NCI-H2029 treated with DMSO at 0.1 percent for 48 hours (cell line): ENCODE measurements at places on chromosomes 13 and 19.

GRCh38 chr13:104160536-104160935 is 1094.3 kb upstream of the SLC10A2 start:
- DNase-seq: no peak

- DNase-seq: no peak
Observed at GRCh38 chr19:13055213-13056051, 47.2 kb downstream of the LYL1 start.

GRCh38 chr19:13008926-13009787 is 13.9 kb downstream of the NFIX start:
- no peak for DNase-seq

- DNase-seq: no peak
Observed at GRCh38 chr19:48959341-48960239, 4.9 kb downstream of the BAX start.

GRCh38 chr19:45056831-45057230 is 18.0 kb downstream of the CLASRP start:
- DNase-seq: no peak

DNA sequence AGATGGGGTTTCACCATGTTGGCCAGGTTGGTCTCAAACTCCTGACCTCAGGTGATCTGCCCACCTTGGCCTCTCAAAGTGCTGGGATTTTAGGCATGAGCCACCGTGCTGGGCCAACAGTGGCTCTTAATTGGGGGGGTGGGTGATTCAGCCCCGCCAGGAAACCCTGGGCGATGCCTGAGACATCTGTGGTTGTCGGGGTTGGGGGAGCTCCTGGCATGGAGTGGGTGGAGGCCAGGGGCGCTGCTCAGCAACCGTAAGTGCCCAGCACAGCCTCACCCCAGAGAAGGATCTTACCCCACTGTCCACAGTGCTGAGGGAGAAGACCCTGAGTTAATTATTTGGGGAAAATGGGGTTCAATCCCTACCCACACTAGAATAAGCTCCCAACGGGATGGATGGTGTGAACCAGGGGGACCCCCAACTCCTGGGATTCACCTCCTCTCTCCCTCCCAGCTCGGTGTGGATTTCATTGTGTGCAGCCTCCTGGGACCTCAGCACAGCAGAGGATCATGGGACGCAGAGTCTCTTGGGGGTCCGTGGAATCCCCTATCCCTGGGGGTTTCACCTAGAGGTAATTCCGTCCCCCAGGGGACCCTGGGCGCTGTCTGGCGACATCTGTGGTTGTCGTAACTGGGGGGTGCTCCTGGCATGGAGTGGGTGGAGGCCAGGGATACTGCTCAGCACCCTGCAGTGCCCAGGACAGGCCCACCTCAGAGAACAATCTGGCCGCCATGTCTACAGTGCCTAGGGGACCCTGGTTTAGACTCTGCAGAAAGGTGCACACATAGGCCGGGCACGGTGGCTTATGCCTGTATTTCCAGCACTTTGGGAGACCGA is 68.9 kb downstream of the GADD45B start:
- DNase-seq: no peak

GRCh38 chr19:30811397-30812098 is 439.4 kb downstream of the ZNF536 start:
- no peak for DNase-seq

DNA sequence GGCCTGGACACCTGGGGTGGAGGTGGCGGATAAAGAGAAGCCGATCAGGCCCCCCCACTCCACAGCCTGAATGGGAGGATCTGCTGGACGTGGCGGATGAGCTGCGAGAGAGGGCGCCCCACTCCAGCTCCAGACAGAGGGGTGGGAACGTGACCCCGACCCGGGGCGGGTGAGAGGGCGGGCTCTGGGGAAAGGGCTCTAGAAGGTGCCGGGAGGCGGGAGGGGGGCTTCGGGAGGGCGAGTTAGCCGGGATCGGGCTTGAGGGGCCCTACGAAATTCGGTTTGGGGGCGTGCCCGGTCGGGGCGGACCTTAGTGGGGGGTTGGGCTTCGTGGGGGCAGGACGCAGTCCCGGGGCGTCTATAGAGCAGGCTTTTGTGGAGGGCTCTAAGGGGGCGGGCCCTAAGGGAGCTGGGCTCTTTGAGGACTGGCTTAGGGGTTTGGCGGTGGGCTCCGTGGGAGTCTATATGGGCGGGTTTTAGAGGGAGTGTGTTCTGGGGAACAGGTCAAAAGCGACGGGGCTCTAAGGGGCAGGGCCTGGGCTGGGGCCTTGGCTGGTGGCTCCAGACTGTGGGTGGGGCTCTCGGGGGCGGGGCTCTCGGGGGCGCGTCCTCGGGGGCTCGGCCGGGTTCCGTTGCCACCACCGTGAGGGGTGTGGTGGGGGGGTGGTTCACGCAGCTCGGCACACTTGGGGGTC is 4.1 kb upstream of the NANOS3 start:
- no peak for DNase-seq

- DNase-seq: no peak
Observed at GRCh38 chr13:22647156-22647850, 533.5 kb upstream of the SGCG start.

- no peak for DNase-seq
Observed at GRCh38 chr19:19737559-19738332, 4.8 kb upstream of the ZNF14 start.

- DNase-seq: no peak
Observed at GRCh38 chr19:56083668-56084067, 37.4 kb downstream of the ZNF787 start.

DNA sequence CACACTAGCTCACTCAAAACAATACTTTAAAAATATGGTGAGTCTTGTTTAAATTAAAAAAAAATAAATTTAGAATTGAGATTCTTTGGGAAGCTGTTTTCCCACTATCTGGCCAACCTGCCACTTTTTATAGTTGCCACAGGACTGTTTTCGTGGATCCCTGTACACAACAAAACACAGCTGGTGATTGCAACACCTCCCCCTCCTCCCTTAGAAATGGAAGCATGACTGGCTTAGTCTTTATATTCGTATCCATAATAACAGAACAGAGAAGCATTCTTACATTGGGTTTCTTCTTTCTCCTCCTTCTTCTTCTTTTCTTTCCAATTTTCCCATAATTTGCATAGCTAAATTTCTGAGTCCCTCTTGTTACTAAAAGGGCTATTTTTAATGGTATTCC is 79.5 kb upstream of the GJB6 start:
- DNase-seq: no peak

DNA sequence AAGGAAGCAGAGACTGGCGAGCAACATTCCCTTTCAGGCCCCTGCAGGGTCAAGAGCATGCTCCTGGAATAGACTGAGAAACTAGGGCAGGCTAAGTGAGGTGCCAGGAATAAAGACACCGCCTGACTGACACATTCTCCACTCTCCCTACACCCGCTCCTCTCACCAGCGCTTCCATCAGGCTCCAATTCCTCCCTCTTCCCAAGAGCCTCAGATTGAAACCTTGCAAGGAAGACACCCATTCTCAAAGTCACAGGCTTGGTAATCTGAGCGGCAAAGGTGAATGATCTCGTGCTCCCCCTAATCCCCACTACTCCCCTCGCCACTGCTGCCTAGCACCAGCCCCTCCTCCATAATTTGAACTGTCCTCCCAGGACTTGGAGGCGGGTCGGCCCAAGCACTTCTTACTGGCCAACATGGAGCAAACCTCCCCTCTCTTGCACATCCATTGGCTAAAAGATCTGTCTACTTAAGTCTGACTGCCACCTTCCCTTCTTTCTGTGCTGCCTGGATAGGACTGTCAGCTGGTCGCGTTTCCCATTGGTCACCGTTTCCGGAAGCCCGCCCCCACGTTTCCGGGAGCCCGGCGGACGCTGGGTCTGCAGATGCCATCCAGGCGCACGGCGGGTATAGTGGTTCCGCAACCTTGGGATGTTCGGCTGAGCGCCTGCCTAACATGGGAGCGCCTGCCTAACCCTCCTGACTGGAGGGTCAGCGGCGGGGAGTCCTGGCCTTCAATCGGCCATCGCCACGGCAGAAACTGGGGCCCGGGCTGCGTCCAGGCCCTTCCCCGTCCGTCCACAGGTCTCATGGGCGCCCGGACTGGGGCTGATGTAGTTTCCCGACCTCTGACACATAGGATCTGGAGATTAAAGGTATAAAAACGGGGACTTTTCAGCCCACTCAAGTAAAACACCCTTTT is 33.6 kb downstream of the ZNF383 start:
- DNase-seq: peak; percentile 87

DNA sequence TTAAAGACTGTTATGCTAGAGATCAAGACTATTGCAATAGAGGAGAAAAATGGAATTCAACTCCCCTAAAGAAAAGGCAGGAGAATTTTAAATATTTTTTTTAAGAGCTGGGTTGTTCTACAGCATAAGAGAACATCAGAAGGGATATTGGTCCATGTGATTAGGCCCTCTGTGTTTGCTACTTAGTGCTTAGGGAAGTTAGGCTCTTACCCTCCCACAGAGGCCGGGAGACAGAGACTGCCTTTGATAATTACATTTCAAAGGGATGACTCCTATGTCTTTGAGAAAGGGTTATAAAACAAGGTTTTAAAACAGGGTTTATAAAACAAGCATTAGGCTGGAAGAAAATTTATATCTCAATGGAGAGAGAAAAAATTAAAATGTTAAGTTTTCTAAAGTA is 1248.1 kb upstream of the PCDH20 start:
- DNase-seq: no peak

- DNase-seq: peak; percentile 43
Observed at GRCh38 chr19:10219678-10220077, 11.5 kb downstream of the S1PR2 start.

- DNase-seq: no peak
Observed at GRCh38 chr13:60402022-60402421, 5.0 kb downstream of the TDRD3 start.

GRCh38 chr13:79989217-79989661 is 351.7 kb downstream of the SPRY2 start:
- DNase-seq: no peak

GRCh38 chr13:31980830-31981229 is 50.7 kb upstream of the FRY start:
- no peak for DNase-seq

DNA sequence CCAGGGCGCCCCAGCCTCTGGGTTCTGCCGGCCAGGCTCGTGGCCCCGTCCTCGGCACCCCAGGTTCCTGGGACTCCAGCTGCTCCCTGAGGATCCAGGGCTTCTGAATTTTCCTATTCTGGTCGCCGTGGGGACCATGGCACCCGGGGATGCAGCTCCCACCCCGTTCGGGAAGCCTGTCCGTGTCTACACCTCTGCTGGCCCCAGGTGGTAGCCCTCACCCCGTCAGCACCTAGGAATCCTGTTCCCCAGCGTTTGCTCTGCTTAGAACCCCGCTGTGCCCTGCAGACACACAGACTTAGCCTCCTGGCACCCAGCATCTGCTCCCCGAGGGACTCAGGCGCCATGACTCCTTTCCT is 960 bp downstream of the PPFIA3 start:
- DNase-seq: no peak

DNA sequence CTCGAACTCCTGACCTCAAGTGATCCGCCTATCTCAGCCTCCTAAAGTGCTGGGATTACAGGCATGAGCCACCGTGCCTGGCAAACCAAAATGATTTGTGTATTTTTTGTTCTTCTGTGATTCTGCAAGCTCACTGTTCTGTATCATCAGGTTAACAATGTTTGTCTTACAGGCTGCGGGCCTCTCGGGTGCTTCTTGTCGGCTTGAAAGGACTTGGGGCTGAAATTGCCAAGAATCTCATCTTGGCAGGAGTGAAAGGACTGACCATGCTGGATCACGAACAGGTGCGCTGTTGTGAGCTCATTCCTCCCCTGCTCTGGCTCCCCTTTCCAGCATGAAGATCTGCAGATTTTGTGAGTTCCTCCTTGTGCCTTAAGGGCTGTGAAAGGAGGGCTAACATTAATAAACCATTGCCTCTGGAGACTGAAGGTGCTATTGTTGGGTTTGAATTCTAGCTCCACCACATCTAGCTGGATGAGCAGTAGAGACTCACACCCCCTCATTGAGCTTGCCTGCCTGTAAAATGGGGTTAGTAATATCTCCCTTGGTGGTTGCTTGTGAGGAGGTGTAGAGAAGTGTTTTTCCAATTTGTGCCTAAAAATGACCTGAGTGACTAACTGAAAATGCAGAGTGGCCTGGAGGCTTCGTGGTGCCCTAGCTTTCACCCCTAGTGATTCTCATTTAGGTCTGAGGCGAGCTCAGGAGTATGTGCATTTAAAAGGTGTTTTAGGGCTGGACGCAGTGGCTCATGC is 12.9 kb downstream of the SAE1 start:
- no peak for DNase-seq

DNA sequence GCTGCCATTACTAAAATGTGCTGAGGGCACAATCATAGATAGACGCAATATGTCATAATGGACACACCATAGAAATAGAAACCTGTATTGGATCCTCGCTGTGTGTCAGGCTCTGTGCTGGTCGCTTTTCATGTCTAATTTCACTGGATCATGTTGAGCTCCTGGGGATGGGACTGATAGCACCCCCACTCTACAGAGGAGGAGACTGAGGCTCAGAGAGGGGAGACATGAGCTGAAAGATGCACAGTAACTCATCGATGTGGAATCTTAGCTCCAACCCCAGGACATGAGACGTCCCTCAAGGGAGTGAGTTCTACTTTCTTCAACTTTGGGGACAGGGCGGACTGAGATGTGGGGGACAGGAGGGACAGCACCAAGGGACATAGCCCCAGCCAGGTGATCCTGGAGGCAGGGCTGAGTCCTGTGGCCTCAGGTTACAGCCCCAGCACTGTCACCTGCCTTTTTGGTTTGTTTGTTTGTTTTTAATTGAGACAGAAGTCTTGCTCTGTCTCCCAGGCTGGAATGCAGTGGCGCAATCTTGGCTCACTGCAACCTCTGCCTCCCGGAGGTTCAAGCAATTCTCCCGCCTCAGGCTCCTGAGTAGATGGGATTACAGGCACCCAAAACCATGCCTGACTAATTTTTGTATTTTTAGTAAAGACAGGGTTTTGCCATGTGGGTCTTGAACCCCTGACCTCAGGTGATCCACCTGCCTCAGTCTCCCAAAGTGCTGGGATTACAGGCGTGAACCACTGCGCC is 6.6 kb upstream of the GIPC1 start:
- DNase-seq: no peak

DNA sequence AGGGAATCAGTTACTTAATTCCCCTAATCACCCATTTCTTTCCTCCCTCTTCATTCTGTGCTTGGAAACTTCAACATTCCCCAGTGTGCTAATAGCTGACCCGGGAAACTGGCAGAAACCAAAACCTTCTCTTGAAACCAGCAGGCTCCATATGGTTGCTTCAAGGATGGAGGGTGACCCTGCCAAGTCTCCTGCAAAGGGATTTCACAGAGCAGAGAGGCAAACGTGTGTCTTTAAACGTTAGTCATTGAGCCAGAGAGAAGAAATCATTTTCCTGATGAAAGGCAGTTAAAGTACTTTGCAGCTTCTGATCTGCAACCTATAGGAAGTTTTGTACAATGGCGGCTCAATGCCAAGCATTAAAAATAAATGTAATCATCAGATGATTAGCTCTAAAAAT is 220.9 kb downstream of the POU4F1 start:
- no peak for DNase-seq

- DNase-seq: no peak
Observed at GRCh38 chr19:18662972-18663732, 20.3 kb upstream of the CRTC1 start.
